ENCODE measurements at places on chromosomes 13 and 19.

- peak; percentile 87 for DNase-seq
Measured at GRCh38 chr19:15332311-15332996, at the start of gene BRD4. TSS of gene BRD4 (minus strand) at chr19:15332539. CDS start at chr19:15273099, 59,440 bp downstream.

DNA sequence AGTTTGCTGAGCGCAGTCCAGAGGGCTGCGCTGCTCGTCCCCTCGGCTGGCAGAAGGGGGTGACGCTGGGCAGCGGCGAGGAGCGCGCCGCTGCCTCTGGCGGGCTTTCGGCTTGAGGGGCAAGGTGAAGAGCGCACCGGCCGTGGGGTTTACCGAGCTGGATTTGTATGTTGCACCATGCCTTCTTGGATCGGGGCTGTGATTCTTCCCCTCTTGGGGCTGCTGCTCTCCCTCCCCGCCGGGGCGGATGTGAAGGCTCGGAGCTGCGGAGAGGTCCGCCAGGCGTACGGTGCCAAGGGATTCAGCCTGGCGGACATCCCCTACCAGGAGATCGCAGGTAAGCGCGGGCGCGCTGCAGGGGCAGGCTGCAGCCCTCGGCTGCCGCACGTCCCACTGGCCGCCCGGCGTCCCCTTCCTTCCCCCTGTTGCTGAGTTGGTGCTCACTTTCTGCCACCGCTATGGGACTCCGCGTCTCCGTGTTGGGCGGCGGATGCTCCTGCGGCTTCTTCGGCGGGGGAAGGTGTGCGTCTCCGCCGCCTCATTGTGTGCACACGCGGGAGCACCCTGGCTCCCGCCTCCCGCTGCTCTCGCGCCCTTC, 772 bp downstream of the GPC6 start:
- DNase-seq, result peak; percentile 78

DNA sequence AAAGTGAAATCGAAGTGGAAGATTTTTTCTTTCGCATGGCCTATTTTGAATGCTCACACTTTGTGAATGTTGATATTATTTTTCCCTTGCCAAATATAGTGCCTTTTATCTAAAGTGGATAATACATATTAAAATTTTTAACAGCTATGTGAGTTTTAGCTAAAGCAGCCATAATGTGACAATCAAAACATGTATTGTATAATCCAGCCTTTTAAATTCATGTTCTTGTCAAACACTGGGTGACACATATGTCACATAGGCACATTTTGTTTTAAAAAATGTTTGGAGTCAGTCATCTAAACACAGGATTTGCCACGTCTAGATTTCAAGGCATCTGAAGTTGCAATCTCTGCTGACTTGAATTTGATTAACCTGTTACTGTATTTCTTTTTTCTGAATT, 1256.6 kb downstream of the SLITRK1 start:
- DNase-seq, result no peak

GRCh38 chr19:7833225-7834099, 3.4 kb downstream of the EVI5L start:
- no peak for DNase-seq

- DNase-seq, result no peak
Measured at GRCh38 chr19:36013280-36014011, 567 bp downstream of the ALKBH6 start.

GRCh38 chr13:46008631-46009030, 43.9 kb downstream of the ZC3H13 start:
- no peak for DNase-seq

- no peak for DNase-seq
Measured at GRCh38 chr13:21043898-21044297, 17.5 kb downstream of the LATS2 start.

DNA sequence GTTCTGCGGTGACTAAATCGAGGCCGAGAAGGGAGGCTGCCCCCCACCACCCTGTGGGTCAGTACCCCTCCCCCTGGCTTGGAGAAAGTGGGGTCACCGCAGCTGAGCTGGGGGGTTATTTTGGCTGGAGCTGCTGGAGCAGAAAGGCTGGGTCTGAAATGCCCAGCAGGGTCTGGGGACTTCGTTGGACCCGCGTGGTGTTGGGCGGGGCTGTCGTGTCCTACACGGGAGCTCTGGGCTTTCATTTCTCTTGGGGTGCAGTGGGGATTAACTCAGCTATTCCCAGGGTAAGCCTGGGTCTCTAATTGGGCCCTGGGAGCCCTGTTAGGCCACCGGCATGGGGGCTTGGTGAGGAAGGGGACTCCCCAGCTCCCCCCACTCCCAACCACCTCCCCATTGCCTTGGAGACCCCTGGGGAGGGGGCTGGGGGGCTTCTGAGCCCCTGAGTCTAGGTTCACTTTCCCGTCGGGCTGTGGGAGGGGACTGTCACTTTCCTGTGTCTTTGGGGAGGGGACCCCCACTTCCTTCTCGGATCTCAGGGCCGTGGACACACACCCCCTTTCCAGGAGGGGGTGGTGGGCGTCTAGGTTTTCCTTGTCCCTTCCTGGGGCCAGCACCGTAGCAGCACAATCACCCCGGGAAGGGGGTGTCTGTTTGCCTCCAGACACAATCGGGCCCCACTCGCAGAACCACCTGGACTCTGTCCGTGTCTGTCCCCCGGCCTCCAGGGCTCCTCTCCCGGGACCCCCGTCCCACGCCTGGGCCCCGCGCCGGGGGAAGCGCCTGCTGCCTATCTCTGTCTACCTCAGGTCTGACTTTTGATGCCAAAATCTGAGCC, 10.2 kb upstream of the WDR18 start:
- no peak for DNase-seq

DNA sequence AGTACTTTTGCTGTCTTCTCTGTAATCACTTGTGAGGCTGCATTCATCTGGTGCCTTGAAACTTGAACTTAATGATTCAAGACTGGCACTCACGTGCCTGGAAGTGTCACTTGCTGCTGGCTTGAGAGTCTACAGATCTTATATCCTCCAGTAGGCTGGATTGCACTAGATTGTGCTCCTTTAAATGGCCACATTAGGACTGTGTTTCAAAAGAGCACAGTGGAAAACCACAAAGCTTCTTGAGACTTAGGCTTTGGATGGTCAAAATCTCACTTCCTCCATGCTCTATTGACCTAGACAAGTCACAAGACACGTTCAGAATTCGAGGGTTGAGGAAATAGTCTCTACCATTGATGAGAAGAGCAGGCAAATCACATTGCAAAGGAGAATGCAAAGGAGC, 1278.8 kb upstream of the MIR17HG start:
- no peak for DNase-seq

DNA sequence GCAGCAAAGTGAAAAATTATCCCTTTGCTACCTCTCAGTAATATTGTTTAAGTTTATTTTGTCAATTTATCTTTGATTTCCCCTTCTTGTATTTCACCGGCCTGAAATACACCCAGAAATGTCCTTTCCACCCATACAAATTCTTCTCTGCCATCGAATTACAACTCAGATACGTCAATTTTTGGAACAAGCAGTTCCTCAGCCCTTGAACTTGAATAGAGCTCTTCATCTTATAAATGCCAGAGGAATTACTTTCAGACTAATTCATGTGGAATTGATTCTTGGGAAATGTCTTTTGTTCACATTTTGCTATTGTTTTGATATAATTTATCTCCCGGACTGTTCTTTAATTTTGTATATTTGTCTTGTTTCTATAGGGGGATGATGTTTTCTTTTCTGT, 1359.3 kb upstream of the MIR17HG start:
- DNase-seq, result no peak

- DNase-seq, result no peak
Measured at GRCh38 chr19:573519-573825, 1.1 kb downstream of the BSG start.

- no peak for DNase-seq
Measured at GRCh38 chr13:105097521-105097920, 1437.9 kb downstream of the EFNB2 start.

GRCh38 chr13:57673197-57673596, 41.7 kb downstream of the PCDH17 start:
- DNase-seq, result no peak

DNA sequence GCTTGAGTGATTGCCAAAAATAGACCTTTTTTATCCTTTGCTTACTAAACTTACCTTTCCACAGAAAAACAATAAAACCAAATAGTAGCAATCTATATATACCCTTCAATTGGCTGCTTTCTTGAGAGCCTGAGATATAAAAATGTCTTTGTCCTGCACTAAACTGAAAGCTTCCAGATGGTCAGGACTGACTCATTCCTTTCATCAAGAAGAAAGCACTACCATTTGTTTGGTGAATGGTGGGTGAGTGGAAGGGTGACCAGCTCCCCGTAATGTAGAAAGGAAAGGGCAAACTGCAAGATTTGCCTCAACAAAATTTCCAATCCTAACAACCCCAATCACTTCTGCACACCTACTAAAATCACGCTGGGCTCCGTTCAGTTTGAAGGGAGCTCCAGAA, 67.8 kb downstream of the SACS start:
- no peak for DNase-seq

- no peak for DNase-seq
Measured at GRCh38 chr13:40082639-40083038, 427.2 kb downstream of the COG6 start.

DNA sequence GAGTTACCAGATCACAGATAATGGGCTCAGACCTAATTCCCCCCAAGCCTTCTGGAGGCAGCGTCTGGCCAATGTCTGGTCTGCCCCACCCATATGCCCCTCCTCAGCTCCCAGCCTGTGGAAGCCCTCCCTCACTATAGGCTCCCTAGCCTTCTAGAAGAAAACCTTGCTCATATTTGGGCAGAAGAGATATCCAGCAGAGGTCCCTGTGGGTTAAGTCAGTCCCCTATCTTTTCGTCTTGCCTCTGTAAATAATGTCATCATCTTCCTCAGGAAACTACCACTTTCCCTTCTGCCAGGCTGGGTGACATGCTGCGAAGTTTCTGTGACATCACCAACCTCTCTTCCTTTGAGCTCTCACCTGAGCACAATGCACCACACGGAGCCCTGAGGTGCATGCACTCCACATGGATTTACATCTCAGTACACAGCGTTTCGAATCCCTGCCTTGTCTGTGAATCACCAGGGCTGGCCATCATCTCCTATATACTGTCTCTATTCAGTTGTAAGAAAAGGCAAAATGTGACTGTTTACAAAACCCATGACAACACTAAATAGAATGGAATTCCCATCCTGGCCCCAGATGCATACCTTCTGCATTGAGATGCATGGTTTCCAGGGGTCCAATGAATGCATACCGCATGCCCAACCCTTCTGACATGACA, 112.8 kb downstream of the CRYL1 start:
- no peak for DNase-seq

- no peak for DNase-seq
Measured at GRCh38 chr13:70985371-70985770, 877.1 kb upstream of the KLHL1 start.

DNA sequence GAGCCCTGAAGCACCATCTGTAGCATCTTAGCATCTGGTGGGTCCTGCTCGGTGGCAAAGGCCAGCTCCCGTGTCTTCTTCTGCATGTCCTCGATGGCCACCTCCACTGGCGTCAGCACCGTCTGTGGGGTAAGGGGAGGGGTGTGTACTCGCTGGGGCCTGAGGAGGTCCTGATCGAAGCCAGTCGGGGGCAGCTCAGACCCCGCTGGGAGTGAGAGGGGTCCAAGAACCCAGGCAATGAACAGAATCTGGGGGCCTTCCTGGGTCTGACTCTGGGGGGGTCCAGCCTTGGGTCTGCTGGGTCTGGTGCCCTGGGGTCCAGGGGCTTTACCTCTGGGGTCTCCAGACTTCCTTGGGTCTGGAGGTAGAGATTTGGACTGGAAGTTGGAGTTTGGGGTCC, 3.6 kb upstream of the KANK2 start:
- DNase-seq, result no peak

DNA sequence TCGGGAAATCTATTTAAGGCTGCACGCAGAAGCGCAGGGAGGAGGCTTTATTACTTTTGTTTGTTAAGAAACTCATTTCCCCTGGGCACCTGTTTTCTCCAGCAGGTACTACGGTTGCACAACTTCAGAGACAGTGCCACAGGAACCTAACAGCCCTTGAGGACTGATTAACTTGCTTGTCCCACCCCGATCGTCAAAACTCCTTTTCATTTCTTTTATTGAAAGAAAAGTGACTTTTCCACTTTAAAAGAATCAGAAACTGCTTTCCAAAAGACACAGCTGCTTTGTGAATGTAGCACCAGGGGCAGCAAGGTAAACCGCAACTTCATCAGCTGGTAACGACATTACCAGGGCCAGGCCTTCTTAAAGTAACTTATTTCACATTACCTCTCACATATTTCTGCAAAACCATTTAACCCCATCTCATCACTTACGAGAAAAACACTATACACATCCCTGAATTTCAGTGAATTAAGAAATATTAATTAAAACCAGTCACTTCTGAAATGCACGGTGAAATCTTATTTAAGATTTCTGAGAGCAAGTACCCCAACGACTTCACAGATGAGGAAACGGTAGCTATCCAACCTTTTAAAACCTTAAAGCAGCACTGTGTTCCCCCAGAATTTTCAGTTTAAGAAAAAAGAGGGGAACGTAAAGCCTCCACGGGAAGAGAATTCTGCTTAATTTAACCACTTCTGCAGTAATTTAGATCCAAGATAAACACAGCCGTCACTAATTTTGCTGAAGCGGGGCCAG, 1.4 kb downstream of the ANKRD10 start:
- no peak for DNase-seq

DNA sequence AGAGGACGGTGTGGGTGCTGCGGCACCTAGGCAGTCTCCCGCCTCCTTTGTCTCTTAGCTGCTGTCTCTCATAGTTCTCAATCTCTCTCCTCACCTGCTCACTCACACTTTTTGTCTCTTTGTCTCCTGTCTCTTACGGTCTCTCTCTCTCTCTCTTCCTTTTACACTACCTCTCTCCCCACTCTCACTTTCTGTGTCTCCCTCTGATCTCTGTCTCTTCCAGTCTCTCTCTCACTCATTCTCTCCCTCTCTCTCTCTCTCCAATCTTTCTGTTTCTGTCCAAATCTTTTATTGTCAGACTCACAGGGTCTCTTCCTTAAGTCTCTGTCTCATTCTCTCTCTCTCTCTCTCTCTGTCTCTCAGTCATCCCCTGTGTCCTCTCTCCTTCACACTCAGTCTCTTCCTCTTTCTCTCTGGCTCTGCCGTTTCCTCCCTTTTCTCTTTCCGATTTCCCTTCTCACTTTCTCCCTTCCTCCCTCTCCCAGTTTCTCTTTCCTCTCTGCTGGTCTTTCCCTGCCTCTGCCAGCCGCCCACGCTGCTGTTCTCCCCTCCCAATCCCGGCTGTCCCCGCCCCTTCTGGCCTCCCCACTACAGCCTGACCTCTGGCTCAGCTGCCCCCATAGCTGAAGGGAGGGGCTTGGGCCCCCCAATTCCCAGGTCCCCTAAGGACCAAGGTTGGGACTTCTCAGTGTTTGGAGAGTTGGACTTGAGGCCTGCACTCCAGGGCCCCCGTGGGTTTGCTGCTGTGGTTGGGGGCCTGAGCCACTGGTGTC, at the start of gene PLEKHA4:
PLEKHA4 (minus strand) TSS at position 504 of the 773 bp plus-strand sequence. CDS start 997 bp downstream, outside the sequence.
- no peak for DNase-seq
